ENCODE measurements at places on chromosomes 2 and 18. TPM values are rescaled to one million over a fixed set of nuclear protein-coding genes. Genes with fewer than 3 reads are reported as not detected.

Gene ABCG5
- not detected for total RNA-seq

Gene SCN2A
- not detected for total RNA-seq

Gene CRYGD
- total RNA-seq: not detected

Gene SLC4A3
- not detected for total RNA-seq

Gene RAB6C
- not detected for total RNA-seq

Gene OSBPL6
- not detected for total RNA-seq

Gene EGR4
- not detected for total RNA-seq

Gene NTSR2
- not detected for total RNA-seq

Gene TMEM163
- 4.4 TPM for total RNA-seq

Gene PROM2
- 0.12 TPM for total RNA-seq

Gene TCF23
- 0.07 TPM for total RNA-seq

Gene DLX2
- 0.16 TPM for total RNA-seq

Gene MTCL1
- total RNA-seq: 1.9 TPM

Gene ADCY3
- 99.9 TPM for total RNA-seq

Gene CHRNA1
- total RNA-seq: not detected

Gene RELCH
- 45.4 TPM for total RNA-seq

Gene KCNE4
- not detected for total RNA-seq

Gene LYG2
- total RNA-seq: not detected

Gene OTX1
- not detected for total RNA-seq

Gene SERPINB13
- not detected for total RNA-seq

All from activated B cell treated with CpG ODN at 0.5 μM for 24 hours (primary cell).